RPMI7951 (cell line): ENCODE measurements at places on chromosomes 7 and 10.

- peak; percentile 20 for DNase-seq
Observed at GRCh38 chr10:5685764-5686240, 1.2 kb downstream of the TASOR2 start.

GRCh38 chr7:111108000-111108399 is 17.1 kb downstream of the LRRN3 start:
- no peak for DNase-seq

DNA sequence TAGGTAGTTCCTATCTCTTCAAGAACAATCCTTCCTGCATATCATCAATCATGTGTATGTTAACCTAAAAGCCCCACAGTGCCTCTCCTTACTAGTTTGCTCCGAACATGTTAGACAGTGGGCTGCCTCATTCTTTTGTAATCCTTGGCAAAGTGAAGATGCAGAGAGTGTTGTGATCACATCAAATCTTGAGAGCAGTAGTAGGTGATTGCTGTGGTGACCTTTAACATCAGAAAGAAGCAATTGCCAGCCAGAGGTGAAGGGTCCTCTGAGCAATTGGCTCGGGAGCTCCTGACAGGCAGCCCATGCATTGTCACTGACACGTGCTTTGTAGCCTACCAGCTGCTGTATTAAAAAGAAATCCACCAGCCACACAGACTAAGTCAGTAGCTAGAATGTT is 19.6 kb upstream of the GSTK1 start:
- DNase-seq = no peak

DNA sequence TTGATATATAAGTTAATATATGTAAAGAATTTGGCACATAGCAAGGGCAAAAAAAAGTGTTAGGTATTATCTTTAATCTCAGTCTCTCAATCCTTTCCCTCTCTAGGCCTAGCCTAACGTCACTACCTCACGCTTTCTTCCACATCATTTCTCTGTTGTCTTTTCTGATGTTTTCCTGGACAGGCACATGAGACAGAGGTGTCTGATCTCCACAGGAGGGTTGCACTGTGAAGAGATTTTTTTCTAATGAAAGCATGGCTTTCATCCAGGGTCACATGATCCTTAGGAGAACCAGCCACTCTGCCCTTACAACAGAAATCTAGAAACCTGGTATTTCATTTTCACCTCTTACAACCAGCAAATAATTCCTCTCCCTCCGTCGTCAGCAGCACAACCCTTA is 1268.3 kb downstream of the XPNPEP1 start:
- DNase-seq = no peak

DNA sequence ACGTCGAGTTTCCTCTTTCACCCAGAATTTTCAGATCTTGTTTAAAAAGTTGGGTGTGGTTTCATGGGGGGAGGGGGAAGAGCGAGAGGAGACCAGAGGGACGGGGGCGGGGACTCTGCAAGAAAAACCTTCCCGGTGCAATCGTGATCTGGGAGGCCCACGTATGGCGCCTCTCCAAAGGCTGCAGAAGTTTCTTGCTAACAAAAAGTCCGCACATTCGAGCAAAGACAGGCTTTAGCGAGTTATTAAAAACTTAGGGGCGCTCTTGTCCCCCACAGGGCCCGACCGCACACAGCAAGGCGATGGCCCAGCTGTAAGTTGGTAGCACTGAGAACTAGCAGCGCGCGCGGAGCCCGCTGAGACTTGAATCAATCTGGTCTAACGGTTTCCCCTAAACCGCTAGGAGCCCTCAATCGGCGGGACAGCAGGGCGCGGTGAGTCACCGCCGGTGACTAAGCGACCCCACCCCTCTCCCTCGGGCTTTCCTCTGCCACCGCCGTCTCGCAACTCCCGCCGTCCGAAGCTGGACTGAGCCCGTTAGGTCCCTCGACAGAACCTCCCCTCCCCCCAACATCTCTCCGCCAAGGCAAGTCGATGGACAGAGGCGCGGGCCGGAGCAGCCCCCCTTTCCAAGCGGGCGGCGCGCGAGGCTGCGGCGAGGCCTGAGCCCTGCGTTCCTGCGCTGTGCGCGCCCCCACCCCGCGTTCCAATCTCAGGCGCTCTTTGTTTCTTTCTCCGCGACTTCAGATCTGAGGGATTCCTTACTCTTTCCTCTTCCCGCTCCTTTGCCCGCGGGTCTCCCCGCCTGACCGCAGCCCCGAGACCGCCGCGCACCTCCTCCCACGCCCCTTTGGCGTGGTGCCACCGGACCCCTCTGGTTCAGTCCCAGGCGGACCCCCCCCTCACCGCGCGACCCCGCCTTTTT is at the start of gene VIM:
Gene VIM (plus strand): TSS at position 151 of the 925 bp plus-strand sequence. CDS start 1,182 bp downstream, outside the sequence.
- DNase-seq = peak; percentile 99

DNA sequence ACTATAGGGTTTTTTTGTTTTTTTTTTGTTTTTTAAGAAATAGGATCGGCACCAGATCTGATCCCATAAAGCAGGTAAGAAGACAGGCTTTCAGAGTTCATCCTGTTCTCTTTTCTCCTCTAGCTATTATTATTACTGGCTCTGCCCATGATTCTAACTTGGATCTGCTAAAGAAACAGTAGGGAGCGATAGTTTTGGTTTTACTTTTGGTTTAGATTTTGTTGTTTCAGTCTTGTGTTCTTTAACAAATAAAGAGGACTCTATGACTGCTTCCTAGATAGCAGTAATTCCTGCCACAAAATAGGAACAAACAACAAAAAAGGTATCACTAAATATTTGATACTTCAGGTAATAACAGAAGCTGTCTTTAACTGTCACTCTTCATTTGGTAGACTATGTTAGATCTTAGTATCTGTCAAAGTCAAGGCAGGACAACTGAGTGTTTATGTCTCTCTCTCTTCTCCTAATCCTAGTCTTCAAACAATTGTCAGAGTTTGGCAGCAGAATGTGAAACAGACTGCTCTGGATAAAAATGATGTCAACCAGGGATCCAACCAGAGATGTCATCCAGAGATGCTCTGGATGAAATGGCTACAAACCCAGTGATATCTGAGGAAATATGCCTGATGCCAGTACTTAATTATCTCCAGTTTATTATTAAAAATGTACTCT is 99.8 kb downstream of the KMT2C start:
- no peak for DNase-seq

DNA sequence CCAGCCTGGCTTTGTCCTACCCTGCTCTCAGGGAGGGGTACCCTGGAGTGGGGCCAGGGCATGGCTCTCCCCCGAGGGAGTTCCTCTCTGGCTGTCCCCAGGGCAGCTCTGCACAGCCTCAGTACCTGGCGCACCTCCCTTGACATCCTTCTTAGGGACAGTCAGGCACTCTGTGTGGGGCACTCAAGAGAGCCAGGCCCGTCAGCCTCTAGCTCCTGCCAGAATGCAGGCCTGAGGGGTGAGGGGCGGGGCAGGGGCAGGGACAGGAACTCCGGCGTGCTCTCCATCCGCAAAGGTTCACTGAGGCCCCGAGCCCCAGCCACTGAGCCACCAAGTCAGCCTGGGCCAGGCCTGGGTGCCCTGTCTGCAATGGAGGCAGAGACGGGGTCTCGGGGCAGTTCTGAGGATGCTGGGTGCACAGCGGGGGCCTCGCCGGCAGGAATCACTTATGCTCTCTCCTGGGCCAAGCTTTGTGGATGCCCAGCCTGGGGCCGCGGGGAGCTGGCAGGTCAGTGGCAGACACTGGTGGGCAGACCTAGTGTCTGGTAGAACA is 10.1 kb downstream of the LIMK1 start:
- DNase-seq = no peak

- no peak for DNase-seq
Observed at GRCh38 chr10:103969436-103969835, 2.5 kb downstream of the SLK start.

- DNase-seq = no peak
Observed at GRCh38 chr10:14616955-14617730, 157.6 kb downstream of the FAM107B start.

- DNase-seq = no peak
Observed at GRCh38 chr7:117158941-117159697, 163.7 kb downstream of the WNT2 start.

DNA sequence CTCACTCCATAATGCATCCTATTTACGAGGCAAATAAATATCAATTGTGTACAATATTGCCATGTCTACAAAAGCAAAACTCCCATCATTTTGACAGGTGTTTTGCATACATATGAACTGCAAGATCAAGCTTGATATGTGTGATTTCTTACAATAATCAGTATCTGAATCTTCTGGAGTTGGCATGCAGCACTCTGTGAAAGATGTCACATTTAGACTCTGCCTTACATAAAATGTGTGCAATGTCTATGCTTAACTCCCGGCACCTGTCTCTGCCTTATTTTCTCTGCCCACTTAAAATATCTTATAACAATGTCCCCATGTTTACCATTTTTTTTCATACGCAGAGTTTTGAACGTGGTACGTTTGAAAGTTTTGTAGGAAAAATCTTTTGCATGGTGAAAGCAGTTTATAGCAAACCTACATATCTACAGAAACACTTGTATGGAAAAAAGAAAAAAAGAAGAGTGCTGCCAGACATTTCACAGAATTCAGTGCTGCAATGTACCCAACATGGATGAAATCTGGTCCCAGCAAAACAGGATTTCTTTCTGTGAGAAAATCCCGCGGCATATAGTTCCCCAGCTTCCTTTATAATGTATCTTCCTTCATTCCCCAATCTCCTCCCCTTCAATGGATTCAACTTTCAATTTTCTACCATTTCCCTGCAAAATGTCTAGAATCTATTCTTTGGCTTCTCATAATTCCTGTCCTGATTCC is 114.1 kb upstream of the NRP1 start:
- no peak for DNase-seq

DNA sequence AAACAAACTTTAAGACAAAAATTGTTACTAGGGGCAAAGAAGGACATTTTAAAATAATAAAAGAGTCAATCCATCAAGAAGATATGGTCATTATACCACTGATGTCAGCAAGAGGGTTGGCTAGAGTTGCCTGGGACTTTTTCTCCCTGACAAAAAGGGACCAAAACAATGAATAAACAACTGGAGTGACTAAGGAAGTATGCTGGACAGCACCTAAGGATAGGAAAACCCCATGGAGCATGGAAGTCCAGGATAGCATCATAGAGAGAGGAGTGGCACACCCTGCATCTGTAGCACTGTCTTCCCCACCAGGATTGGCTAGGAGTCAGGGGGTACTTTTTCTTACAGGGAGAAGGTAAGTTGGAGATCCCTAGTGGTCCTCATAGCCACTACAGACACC is 73.5 kb upstream of the MACROH2A2 start:
- DNase-seq = no peak

GRCh38 chr10:97270523-97271154 is 21.8 kb downstream of the ARHGAP19 start:
- peak; percentile 30 for DNase-seq
